Liver (tissue), 10 donors: ENCODE measurements at places on chromosomes 5 and 9. TPM values are rescaled to one million over a fixed set of nuclear protein-coding genes. Genes with fewer than 3 reads are reported as not detected.

- no peak for DNase-seq
These were observed 115.1 kb downstream of the CDC42SE2 start for GRCh38 chr5:131378721-131379541.

DNA sequence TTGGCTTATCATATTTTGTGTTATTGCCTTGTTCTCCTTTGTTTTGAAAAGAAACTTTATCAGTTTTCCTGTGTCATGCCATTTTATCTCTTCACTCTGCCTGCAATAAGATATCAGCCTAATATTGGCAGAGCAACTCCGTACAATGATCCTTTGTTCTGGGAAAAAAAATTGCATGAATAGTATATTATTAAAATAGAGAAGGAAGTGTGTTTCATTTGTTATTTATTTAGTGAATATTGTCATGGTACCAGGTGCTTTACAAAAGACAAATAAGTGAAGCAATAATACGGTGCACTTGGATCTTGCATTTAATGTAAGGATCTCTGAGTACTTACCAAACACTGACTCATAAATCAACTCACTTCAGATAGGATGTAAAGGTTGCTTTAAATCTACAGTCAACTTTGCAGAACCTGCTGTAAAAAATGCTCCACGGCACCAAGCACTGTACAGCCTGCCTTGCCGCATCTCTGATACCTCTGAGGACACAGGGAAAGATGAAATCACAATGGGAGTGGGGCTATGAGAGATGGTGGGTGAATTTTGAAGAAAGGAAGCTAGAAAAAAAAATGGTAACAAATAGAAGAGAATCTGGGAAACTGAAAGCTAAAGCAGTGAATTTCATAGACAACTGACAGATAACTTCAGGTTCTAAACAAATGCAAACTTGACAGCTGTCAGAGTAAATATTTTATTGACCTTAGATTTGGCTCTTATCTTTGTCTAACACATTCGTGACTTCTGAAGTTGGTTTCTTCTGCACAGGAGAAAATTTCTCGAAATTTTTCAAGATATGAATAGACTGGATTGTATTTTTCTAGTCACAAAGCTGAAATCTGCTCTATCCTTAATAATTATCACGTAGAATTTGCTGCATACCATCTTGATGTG is 232.1 kb downstream of the ENC1 start:
- no peak for DNase-seq

DNA sequence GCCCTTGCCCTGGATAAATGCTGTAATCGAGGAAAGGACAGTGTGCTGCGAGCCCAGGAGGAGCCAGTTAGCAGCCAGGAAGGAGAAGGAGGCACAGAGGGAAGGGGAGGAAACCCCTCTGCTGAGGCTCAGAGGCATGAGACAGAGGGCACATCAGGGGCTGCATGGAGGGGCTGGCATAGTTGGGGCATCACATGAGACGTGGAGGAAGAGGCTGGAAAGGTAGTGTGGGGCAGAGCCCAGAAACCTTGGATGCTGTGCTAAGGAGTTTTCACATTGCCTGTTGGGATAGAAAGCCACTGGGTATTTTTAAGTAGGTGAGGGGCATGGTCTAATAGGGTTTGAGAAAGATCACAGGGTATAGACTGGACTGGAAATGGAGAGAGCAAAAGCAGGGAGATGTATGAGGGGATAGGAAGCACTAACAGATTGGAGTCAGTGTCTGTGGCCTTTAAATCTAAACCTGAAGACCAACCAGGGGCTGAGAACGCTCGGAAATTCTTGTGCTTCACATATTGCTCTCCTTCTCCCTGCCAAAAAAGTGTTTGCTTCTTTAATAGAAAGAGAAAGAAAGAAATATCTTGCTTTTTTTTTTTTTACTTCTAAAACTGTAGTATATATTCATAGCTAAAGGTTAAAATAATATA is 33.0 kb upstream of the ANGPTL2 start:
- peak; percentile 6 for DNase-seq

- no peak for DNase-seq
These were observed 1.6 kb downstream of the ZNF462 start for GRCh38 chr9:106864373-106865143.

DNA sequence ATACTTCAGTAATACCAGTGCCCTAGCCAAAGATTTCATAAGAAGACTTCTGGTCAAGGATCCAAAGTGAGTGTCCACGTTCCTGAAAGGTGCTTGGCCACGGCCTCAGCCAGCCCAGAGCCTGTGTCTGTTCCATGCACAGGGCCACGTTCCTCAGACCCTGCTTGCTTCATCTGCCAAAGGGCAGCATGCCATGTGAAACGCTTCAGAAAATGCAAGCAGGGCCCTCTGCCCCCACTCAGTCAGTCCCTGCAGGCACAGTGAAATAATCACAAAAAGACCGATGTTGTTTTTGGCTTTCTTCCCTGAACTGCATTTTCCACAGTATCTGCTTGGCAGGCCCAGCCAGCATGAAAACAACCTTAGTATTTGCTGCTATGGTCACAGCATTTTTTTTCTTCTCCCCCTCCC is 85.5 kb upstream of the CTSL start:
- no peak for DNase-seq

SGTB gene
- 3.2 TPM for total RNA-seq

DNAH5 gene
- 14.8 TPM for total RNA-seq
